ENCODE measurements at places on chromosomes 5 and 9. TPM values are rescaled to one million over a fixed set of nuclear protein-coding genes. Genes with fewer than 3 reads are reported as not detected.

Gene MARCHF6
- total RNA-seq = 82.5 TPM

Gene SPATA31C1
- total RNA-seq = not detected

Gene CTNND2
- not detected for total RNA-seq

Gene PFN3
- not detected for total RNA-seq

Gene FGF10
- total RNA-seq = 7.3 TPM

Gene HEMGN
- total RNA-seq = not detected

Gene RALGDS
- 32.4 TPM for total RNA-seq

Gene SCGB3A1
- not detected for total RNA-seq

Gene FRMPD1
- not detected for total RNA-seq

Gene SHLD3
- total RNA-seq = 3.6 TPM

Gene SLC34A3
- under 0.01 TPM for total RNA-seq

Gene FAT2
- total RNA-seq = 0.58 TPM

Gene TMEM174
- not detected for total RNA-seq

Gene CARD9
- total RNA-seq = 1.3 TPM

Gene BHMT2
- total RNA-seq = 6.4 TPM

Gene SGCD
- total RNA-seq = 22.0 TPM

Gene BTNL8
- not detected for total RNA-seq

Gene ANKRD33B
- 25.0 TPM for total RNA-seq

Gene LVRN
- 0.44 TPM for total RNA-seq

Gene SLC1A3
- 8.3 TPM for total RNA-seq

Gene ZNF474
- 0.33 TPM for total RNA-seq

Gene C5orf52
- not detected for total RNA-seq

Gene OR1Q1
- total RNA-seq = not detected

Gene HAPLN1
- 4.6 TPM for total RNA-seq

Gene PCA3
- not detected for total RNA-seq

Gene SPATA31A3
- total RNA-seq = not detected

Gene TXNDC8
- total RNA-seq = not detected

Gene C5
- total RNA-seq = 5.1 TPM

Gene ACOT12
- total RNA-seq = 2.2 TPM

Gene RETREG1
- total RNA-seq = 1.0 TPM

Gene SNX18
- total RNA-seq = 405 TPM

Gene N4BP3
- total RNA-seq = 2.2 TPM

Gene NREP
- 55.0 TPM for total RNA-seq

Gene NUTM2F
- not detected for total RNA-seq

Gene SHISAL2B
- total RNA-seq = not detected

Gene GRIA1
- 0.50 TPM for total RNA-seq

Gene NPR3
- total RNA-seq = 82.2 TPM

Gene MLANA
- total RNA-seq = not detected

Gene TAF11L5
- total RNA-seq = not detected

Gene MAMDC2
- total RNA-seq = 3.2 TPM

Gene VPS13A
- 34.1 TPM for total RNA-seq

Gene ADRA1B
- not detected for total RNA-seq

Gene CDC25C
- 13.7 TPM for total RNA-seq

Gene C1QTNF2
- 3.2 TPM for total RNA-seq

Gene PTPN3
- total RNA-seq = under 0.01 TPM

Gene SLC6A18
- total RNA-seq = not detected

Gene DNM1
- 86.0 TPM for total RNA-seq

Gene ISL1
- total RNA-seq = not detected

Gene ZBTB6
- total RNA-seq = 14.7 TPM

Gene SYK
- not detected for total RNA-seq

Gene PHF24
- under 0.01 TPM for total RNA-seq

Gene ANKRD31
- total RNA-seq = under 0.01 TPM

Gene SMIM33
- total RNA-seq = not detected

Gene IRX2
- total RNA-seq = 2.0 TPM

Gene GRXCR2
- total RNA-seq = not detected

Gene PROB1
- 1.2 TPM for total RNA-seq

Gene MCIDAS
- total RNA-seq = not detected

Gene PRR7
- total RNA-seq = 2.9 TPM
